NCI-H2171 treated with DMSO at 0.1 percent for 48 hours (cell line): ENCODE measurements at places on chromosomes 5 and 9.

DNA sequence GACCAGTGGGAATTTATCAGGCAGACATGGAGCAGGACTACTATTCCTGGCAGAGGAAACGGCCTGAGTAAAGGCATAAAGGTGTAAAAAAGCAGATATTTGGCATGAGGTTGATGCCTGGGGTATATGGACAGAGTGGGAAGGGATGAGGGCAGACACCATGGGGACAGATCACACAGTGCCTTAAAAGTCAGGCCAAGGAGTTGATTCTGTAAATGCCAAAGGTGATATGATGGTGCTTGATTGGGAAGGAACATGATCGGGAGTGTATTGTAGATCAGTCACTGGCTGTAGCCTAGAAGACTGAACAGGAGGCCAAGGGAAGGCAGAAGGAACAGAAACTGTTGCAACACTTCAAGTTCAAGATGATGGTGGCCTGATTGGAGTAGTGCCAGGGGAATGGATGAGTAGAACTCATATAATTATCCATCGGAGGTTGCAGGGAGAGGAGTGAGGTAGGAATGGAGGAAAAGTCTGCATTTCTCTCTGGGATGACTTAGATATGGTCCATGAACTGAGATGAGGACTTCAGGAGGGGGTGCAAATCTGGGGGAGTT, 594.3 kb upstream of the KLF4 start:
- no peak for DNase-seq

DNA sequence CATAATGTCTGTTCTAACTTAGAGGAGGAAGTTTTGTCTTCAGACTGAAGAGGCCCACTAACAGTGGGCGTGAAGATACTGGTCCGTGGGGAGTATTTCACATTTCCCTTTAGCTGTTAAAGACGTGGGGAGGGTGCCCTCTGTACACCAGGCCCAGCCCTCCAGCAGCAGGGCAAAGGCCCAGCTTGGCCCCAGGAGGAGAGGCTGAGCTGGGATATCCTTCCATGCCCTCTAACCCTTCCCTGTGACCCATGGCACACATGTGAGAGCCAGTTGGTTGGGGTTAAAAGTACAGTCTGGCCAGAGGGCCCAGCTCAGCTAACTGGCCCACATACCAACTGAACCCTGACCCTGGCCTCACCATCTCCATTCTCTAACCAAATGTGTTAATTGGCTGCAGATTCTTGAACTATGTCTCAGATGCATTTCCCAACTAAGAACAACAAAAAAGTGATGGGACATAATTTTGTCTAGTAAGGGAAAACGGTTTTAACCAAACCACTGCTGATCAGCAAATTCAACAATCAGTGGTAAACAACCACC, 74.4 kb downstream of the LHFPL2 start:
- DNase-seq = no peak

- no peak for DNase-seq
Measured at GRCh38 chr9:116599342-116599884, 87.7 kb upstream of the TRIM32 start.

- no peak for DNase-seq
Measured at GRCh38 chr5:167709625-167710024, 581.8 kb upstream of the WWC1 start.

GRCh38 chr9:134163371-134164196, 780 bp downstream of the RNU6ATAC start:
- no peak for DNase-seq

DNA sequence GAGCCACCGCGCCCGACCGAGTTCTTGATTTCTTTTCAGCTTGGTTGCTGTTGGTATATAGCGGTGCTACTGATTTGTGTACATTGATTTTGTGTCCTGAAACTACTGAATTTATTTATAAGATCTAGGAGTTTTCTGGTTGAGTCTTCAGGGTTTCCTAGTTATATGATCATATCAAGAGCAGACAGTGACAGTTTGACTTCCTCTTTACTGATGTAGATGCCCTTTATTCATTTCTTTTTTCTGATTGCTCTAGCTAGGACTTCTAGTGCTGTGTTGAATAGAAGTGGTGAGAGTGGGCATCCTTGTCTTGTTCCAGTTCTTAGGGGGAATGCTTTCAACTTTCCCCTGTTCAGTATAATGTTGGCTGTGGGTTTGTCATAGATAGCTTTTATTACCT, 17.4 kb upstream of the LRRC19 start:
- DNase-seq = no peak
